ENCODE measurements at places on chromosomes 5 and 9. TPM values are rescaled to one million over a fixed set of nuclear protein-coding genes. Genes with fewer than 3 reads are reported as not detected.

DNA sequence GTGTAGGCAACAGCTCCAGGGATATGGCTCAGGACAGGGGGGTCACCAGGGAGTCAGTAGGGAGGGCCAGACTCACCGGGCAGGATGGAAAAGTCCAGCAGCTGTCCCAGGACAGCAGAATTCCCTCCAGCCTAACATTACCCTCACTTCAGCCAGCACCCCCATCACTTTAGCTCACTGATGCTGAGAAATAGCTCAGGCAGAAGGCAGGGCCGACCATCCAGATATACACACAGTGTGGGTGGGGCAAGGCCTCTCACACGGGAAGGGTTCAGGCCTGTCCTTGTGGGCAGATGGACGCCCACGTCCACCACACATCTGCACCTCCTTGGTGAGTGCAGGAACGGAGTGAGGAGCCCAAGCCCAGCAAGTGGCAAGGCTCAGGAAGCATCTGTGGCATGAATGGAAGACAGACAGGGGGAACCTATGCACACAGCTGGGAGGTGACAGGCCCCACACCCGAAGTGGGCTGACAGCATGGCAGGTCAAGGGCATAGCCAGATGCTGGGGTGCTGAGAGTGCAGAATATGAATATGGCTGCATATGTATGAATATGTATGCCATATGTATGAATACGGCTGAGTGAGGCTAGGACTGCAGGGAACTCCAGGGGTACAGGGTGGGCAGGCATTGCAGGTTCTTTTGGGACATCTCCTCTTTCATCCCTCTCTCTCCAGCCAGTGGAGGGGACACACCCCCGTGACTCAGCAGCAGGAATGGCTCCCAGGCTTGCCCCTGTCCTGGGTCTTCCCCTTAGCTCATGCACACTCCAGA is 17.0 kb downstream of the BICD2 start:
- no peak for DNase-seq

DNA sequence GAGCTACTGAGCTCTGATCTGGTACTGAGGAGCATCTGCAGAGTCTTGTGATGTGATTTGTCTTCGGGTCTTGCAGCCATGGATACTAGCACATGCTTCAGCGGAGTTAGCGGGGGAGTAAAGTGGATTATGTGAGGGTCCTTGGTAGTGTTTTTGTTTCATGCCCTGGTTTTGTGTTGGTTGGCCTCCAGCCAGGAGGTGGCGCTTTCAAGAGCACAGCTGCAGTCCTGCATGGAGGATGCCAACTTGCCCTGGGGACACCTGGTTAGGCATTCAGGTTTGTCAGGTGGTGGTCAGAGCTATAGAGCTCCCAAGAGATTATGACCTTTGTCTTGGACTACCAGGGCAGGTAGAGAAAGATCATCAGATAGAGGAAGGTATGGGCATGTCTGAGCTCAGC is 185.8 kb upstream of the CDH6 start:
- no peak for DNase-seq

- DNase-seq = no peak
Observed at GRCh38 chr5:86625148-86625547, 7.4 kb downstream of the COX7C start.

DNA sequence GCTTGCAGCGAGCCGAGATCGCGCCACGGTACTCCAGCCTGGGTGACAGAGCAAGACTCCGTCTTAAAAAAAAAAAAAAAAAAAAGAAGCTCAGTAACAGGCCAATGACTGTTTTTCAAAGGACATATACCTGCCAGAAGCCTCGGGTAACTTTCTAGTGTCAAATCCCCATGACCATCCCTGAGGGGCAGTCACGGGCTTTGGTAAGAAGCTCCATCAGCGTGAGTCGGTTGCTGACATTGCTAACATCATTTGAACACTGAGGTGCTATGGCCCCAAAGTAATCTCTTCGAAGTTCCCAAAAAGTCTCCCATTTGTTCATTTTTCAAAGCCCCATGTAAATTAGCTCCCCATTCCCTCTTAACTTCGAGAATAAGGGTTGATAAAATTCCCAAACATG is 11.6 kb downstream of the NAIP start:
- no peak for DNase-seq

DNA sequence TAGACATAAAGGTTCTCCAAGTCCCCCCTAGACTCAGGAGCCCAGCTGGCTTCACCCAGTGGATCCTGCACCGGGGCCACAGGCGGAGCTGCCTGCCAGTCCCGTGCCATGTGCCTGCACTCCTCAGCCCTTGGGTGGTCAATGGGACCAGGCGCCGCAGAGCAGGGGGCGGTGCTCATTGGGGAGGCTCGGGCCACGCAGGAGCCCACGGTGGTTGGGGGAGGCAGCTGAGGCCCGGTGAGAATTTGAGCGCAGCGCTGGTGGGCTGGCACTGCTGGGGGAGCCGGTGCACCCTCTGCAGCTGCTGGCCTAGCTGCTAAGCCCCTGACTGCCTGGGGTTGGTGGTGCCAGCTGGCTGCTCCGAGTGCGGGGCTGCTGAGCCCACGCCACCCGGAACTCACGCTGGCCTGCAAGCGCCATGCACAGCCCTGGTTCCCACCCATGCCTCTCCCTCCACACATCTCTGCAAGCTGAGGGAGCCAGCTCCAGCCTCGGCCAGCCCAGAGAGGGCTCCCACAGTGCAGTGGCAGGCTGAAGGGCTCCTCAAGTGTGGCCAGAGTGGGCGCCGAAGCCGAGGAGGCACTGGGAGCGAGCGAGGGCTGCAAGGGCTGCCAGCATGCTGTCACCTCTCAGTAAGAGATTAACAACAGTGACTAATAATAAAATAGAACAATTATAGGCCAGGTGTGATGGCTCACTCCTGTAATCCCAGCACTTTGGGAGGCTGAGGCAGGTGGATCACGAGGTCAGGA is 65.9 kb downstream of the SPATA31D1 start:
- DNase-seq = no peak

DNA sequence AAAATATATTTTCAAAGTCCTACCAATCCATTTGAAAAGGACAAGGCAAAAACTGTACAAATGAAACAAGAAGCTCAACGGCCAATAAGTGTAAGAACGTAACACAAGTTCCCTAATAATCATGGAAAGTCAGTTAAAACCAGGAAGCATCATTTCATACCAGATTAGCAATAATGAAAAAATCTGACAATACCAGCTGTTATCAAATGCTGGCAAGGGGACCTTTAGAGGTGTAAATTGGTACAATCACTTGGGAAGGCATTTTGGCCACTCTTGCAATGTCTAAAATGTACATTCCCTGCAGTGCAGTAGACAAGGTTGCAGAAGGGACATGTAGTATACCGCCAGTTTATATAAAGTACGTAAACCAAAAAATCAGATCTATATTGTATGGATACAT is 10.1 kb upstream of the SEMA5A start:
- DNase-seq = no peak

DNA sequence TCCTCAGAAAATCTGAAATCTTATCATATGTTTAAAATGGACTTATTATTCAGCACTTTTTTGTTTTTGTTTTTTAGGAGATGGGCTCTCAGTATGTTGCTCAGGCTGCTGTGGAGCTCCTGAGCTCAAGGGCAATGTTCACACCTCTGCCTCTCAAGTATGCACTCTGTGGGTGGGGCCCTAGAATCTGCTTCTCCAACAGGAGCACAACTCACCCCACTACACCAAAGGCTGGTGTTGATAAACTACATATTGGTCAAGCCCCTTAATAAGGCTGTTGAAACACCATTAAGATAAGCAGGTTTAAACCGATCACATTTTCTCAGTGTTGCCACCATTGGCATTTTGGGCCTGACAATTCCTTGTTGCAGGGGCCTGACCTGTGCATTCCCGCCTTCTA is 131.6 kb downstream of the FANCC start:
- DNase-seq = no peak

- no peak for DNase-seq
Observed at GRCh38 chr5:95178046-95178651, 106.7 kb downstream of the MCTP1 start.

DNA sequence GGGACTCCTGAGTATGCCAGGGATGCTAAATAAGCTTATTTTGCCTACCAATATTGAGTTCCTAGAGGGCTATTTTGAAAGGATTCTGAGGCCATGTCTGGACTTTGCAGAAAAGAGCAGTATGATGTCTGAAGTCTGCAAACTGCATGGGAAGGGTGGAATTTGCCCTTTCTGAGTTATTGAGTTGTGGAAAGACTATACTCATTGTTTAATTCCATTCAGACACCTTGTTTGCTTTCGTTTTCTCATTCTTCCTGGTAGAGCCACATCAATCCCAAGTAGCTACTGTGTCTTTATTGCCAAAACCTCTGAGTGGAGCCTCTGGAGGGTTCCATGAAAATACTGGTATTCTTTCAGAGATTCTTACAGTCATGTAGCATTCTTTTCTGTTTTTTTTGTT is 50.9 kb upstream of the PPP1R2B start:
- no peak for DNase-seq

GRCh38 chr9:131178382-131178781 is 53.0 kb downstream of the NUP214 start:
- DNase-seq = no peak

- DNase-seq = no peak
Observed at GRCh38 chr5:39262981-39263380, 43.6 kb upstream of the FYB1 start.

DNA sequence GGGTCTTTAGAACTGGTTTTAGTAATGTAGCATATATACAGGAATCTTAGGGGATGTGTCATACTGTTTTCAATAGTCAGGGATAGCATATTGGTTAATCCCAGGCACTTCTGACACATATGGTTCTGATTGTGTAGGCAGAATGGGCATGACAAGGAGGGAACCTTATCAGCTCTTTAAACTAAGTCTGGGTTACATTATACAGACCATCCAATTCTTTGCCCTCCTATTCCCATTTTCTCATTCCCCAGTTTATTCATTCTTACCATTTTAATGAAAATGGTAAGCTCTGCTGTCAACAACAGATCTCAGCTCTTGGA is 85.1 kb downstream of the NDUFAF2 start:
- DNase-seq = no peak

GRCh38 chr9:137077010-137077747 is at the start of gene UAP1L1:
UAP1L1 (plus strand) TSS chr9:137077517; CDS start chr9:137077533, 16 bp downstream.
- peak; percentile 95 for DNase-seq

DNA sequence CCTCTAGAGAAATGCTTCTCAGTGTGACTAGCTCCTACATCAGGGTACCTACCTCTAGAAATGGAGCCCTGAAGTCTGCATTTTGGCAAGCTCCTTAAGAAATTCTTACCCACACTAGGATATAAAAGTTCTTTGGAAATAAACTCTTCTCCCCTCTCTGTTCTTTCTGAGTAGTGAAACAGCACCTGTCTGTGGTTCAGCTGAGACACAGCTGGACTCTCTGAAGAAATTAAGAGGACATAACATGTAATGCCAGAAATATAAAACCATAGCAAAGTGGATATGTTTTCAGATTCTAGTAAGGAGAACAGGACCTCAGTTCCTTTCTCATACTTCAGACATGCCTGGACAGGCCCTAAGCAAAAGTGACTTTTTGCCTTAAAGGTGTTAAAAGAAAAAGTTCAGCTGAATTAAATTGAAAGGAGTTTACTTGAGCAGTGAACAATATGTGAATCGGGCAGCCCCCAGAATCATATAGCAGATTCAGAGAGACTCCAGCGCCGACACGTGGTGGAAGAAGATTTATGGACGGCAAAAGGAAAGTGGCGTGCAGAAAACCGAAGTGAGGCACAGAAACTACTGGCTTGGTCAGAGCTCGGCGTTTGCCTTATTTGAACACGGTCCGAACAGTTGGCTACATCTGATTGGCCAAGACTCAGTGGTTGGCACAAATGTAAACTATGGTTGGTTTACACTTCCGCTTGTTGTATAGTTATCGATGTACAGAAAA is 64.5 kb downstream of the PRKACG start:
- DNase-seq = no peak

DNA sequence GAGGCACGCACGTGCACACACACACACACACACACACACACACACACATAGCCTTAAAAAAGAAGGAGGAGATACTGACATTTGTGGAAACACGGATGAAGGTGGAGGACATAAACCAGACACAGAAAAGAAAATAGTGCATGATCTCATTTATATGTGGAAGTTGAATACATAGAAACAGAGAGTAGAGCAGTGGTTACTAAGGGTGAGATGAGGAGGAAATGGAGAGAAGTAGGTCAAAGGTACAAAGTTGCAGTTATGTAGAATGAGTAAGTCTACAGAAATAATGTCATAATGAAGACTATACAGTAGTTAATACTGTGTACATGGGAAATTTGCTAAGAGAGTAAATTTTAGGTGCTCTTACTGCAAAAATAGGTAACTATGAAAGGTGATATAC is 412.2 kb upstream of the CDH9 start:
- DNase-seq = no peak

GRCh38 chr9:130634191-130634768 is 30.1 kb upstream of the PRDM12 start:
- DNase-seq = no peak

- DNase-seq = no peak
Observed at GRCh38 chr9:130902204-130903185, 5.9 kb upstream of the QRFP start.

- DNase-seq = no peak
Observed at GRCh38 chr5:142289708-142290576, 34.9 kb downstream of the SPRY4 start.

DNA sequence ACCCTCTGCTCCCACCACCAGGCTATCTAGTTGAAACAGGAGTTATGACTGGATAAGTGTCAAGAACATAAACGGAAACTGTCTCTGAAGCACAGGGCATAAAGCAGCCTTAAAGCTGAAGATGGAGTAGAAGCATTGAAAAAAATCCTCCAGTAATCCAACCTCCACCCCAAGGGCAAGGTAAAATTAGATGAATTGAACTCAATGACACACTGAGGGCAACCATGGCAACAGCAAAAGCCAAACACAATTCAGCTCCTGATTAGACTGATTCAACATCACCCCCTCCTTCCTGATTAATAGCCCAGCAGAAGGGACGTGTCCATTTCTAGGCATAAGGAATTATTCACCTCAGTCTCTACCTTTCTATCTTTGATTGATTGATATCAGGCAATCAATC is 183.2 kb upstream of the MAP3K1 start:
- no peak for DNase-seq

DNA sequence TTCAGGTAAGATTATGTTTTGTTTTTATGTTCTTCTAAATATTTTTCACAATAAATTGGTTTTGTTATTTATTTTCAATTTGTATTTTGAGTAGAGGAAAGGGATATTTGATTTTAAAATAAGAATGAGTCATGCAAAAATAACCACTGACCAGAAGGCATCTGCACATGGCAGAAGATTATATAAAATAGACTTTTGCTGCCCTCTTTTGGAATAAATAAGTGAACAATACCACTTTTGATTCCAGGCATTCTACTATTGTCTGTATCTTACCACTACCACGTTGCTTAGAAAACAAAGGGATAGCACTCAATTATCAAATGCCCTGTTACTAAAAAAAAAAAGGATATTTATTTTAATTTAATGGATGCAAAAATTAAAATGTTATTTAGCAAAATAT is 227.3 kb upstream of the ITGA1 start:
- DNase-seq = no peak

GLRA1 gene
- total RNA-seq = not detected

RANBP17 gene
- total RNA-seq = 5.1 TPM

ESM1 gene
- not detected for total RNA-seq

CDC20B gene
- total RNA-seq = not detected

SPATA31A3 gene
- not detected for total RNA-seq

FRRS1L gene
- 0.05 TPM for total RNA-seq

OTP gene
- total RNA-seq = not detected

EHMT1 gene
- 71.3 TPM for total RNA-seq

TRIO gene
- total RNA-seq = 101 TPM

OLFM1 gene
- 5.3 TPM for total RNA-seq
